ENCODE measurements at places on chromosomes 11 and 22.
A peak's percentile ranks its signal among the peaks of the same experiment; 100 is the strongest.

DNA sequence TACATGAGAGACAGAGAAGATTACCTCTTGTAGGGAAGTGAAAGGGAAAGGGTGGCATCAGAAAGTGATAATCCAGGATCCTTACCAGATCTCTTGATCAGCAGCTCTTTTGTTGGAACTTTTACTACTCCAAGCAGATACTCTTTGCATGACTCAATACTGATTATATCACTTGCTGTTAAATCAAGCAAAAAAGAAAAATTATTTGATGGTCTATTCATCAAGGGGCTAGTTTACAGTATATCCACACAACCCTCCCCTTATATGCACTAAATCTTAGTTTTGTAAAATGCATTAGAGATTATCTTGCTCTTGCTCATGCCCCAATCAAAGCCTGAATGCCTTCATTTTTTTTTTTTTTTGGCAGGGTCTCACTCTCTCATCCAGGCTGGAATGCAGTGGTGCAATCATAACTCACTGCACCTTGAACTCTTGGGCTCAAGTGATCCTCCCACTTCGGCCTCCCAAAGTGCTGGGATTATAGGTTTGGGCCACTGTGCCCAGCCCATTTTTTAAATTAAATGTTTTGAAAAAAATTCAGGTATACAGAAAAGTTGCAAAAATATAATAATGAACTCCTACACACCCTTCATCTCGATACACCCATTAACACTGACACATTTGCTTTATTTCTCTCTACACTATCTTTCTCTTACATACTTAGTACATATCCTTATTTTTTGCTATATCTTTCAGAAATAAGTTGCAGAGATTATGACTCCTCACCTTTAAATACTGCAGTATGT, 76.1 kb upstream of the UCP3 start:
- peak; percentile 5 for DNase-seq

GRCh38 chr22:17007257-17007656, 765 bp downstream of the GAB4 start:
- DNase-seq, result no peak

GRCh38 chr11:74839446-74839845, 90.8 kb downstream of the RNF169 start:
- no peak for DNase-seq

- no peak for DNase-seq
Measured at GRCh38 chr11:45436118-45436517, 150.0 kb upstream of the SYT13 start.

- no peak for DNase-seq
Measured at GRCh38 chr11:67277231-67277961, 11.1 kb downstream of the GRK2 start.

- DNase-seq, result no peak
Measured at GRCh38 chr11:75474878-75475766, 42.1 kb upstream of the KLHL35 start.

- peak; percentile 88 for DNase-seq
Measured at GRCh38 chr22:31055635-31056159, 25.4 kb upstream of the SMTN start.

DNA sequence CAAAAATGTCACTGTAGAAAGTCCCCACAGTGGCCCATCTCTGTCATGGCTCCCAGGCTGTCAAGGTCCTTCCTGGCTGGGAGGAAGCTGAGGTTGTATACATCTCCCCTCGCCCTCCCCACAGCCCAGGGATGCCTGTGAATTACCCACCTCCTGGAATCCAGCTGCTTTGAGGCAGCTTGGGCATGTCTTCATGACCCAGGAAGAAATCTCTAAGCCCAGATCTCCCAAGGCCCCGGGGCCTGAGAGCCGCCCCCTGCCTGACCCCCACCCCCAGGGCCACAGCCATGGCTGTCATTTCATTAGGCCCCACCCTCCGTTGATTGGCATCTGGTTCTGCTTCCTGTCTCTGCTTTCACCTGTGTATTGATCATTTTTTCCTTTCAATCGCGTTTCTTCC, 207.5 kb downstream of the TBC1D22A start:
- no peak for DNase-seq

GRCh38 chr22:46934746-46935491, 172.5 kb downstream of the TBC1D22A start:
- peak; percentile 64 for DNase-seq

GRCh38 chr22:39839917-39840510, 53.5 kb downstream of the ENTHD1 start:
- DNase-seq, result no peak

DNA sequence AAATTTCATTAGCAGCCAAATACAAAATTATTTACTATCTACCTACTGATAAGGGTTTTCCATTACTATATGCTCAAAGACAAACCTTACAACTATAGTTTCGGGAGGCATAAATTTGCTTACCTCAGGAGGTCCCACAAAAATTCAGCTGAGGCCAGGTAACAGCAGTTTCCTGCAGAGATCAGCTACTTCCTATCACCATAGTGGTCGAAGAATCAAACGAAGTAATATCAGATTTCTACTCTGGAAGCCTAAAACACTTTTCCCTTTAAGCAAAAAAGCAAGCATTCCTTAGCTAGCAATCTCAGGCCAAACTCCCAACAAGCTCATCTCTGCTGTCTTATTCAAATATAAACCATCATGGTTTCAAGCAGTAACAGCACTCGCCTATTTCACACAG, 3.1 kb downstream of the NAP1L4 start:
- no peak for DNase-seq

DNA sequence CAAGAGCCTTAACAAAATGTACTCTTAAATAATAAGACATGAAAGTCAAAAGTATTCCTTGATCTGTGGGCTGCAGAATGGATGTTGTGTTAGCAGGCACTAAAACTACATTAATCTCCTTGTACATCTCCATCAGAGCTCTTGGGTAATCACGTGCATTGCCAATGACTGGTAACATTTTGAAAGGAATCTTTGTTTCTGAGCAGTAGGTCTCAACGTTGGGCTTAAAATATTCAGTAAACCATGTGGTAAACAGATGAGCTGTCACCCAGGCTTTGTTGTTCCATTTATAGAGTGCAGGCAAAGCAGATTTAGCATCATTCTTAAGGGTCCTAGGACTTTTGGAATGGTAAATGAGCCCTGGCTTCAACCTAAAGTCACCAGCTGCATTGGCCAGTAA, 152.9 kb downstream of the PKNOX2 start:
- no peak for DNase-seq

- no peak for DNase-seq
Measured at GRCh38 chr11:65571940-65572339, 398 bp upstream of the FAM89B start.

DNA sequence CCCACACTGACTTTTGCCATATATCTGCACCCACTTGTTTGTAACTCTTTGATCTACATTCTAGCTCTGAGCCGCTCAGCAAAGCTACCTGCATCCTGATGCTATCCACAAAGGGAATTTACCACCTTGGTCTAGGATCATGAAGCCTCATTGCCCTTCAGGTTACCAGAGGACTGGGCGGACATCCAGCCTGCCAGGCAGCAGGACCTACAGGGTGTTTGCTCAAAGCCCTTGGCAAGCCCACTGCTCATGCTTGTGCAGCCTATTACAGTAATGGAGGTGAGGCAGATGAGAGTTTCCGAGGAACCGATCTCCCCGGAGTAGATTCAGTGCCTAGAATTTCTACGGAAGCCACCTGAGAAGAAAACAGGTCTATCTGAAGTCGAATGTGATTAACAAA, 417.2 kb downstream of the OPCML start:
- DNase-seq, result no peak

- no peak for DNase-seq
Measured at GRCh38 chr11:117335399-117335798, 7.7 kb downstream of the CEP164 start.

DNA sequence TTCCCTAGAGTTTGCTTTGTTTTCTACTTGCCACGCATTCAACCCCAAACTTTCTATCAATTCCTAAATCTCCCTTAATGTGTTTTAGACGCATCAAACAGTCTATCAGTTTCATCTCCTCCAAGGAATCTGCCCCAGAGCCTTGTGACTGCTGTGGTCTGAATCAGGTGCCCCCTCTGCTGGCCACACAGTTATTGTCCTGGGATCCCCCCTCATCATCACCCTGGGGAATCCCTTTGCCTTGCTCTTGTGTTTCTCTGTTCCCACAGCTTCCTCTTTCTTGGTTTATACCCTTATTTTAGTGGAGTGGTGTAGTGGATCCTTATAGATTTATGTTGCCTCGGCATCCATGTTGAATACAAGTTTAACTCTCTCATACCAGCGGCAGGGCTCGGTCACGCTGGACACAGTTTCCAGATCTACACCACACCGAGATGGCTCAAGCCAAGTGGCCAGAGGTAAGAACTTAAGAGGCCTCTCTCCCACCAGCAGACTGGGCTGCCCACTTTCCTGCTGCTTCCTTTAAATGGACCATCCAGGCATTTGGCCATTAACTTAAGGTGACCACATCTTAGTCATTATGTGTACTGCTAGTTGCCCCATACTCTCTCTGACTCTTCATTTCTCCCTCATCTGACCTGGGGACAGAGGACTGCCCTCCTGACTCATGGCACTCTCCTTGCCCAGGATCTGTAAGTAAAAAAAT, 8.2 kb downstream of the UPB1 start:
- DNase-seq, result no peak

GRCh38 chr22:25085930-25086901, 113.4 kb upstream of the CRYBB3 start:
- DNase-seq, result no peak

DNA sequence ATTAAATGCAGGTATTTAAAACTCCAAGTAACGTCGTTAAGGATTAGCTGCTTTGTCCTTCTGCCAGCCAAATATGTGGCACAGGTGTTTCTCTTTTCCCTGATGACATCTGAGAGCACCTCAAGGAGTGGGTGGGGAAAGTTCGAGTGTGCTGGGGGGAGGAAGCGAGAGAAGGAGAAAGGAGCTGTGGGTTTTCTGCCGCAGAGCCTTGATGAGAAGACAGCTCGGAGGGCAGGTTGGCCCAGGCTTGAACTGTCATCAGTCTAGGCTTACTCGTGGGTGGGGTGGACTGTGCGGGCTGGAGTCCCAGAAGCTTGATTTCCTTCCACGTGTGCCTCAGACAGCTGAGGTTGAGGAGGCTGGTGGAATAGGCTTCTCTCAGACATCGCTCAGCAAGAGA, 15.2 kb upstream of the SORL1-AS1 start:
- no peak for DNase-seq

DNA sequence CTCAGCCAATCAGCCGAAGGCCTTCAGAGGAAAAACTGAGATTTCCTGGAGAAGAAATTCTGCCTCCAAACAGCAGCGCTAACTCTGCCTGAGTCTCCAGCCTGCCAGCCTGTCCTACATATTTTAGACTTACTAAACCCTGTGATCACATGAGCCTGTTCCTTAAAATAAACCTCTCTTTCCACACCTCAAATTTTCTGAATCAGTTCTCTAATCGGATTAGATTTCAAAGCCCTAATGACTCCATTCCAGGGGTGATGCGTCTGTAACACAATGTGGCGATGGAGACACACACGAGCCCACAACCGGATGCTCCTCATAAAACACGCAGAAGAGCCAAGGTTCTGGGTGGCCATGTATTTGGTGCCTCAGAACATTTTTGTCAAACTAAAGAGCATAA, 1371.2 kb downstream of the BRD1 start:
- DNase-seq, result no peak

DNA sequence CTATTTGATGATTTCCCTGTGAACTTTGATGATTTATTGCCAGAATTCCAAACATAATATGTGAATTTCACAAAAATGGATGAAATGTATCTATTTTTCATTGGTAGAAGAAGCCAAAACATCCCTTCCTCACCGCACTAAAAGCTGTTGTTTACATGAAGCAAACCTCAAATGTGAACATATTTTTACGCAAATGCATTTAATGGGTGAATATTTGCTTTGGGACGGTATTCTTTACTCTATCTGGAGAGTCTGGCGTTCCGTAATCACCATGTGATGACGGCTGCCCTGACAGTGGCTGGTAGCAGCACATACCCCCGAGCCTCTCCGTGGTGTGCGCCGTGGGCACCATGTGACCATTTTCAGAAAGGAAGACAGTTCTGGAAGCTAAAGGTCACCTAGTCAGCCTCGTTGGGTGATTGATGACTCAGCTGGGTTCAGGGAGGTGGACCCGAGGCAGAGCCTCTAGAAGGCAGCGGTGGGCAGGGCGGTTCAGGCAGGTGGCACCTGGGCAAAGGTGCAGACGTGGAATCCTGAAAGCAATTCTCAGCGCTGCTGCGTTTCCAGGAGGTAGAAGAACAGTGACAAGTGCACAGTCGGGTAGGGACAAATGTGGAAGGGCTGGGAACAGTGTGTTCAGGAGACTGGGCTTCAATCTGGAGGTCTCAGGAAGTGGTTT, 45.3 kb downstream of the PPARA start:
- no peak for DNase-seq

DNA sequence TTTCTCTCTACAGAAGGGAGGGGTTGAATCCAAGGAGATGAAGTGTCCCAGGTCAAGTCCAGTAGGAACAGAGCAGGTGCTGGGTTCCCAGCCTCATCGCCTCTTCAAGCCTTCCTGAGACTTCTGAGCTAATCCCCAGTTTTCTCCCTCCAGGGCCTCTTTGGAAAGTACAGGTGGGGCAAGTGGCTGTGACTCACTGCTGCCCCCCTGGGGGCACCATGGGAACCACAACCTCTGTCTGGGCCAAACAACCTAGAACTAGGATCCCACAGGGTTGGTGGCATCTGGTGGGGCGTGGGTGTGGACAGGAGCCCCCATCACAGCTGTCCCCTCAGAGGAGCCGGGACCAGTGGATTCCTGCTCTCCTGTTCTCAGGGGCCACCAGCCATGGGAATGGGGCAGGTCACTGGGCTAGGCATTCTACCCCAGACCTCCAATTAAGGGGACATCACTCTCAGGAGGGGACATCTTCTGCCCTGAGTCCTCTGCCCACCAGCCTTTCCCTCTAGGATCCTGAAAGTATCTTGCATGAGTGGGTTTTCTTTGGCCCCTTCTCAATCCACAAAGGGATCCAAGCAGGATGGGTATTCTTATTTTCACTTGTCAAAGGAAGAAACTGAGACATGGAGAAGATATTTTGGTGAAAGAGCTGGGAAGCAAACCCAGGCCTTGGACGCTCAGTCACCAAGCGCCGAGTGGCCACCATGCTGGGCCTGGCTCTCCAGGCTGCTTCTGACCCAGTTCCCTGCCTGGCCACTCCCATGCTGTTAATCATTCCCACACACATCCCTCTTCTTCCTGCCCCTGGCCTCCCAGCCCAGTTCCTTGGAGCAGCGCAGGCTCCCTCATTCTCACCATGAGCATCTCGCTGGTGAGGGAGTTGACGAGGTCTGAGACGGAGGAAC, 23.8 kb downstream of the LRRC10B start:
- DNase-seq, result no peak

Measured in GM04503 (cell line).